ENCODE measurements at places on chromosomes 1 and 21.

DNA sequence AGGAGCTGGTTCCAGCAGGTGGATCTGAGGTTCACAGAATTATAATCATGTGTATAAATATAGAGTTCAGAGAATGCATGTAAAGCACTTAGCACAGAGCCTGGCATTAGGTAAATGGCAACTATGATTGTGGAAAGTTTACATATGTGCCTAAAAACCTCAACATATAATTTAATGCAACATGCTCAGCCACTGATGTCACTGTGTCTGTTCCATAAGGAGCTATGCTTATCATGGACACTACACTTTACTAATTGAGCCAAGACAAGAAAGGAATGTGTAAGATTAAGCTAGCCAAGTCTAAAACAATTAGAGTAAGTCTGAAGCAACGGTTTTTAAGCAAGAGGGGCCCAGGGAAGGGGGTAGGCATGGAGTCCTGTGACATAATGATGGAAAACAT is 61.5 kb downstream of the GNG12 start:
- DNase-seq, result no peak

DNA sequence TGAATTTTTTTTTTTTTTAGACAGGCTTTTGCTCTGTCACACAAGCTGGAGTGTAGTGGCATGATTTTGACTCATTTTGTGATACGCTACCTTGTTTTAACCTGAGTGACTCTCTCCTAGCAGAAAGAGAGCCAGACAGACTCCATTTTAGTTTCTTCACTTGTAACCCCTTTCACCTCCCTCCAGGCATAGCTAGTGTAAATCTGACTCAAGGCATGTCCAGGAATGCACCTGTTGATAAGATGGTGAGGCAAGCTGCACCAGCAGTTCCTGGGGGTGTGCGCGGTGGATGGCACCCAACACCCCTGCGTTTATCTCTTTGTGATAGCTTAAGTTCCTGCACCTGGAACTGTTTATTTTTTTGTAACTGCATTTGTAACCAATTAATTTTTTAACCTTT is 4.7 kb upstream of the PHACTR4 start:
- DNase-seq, result no peak

DNA sequence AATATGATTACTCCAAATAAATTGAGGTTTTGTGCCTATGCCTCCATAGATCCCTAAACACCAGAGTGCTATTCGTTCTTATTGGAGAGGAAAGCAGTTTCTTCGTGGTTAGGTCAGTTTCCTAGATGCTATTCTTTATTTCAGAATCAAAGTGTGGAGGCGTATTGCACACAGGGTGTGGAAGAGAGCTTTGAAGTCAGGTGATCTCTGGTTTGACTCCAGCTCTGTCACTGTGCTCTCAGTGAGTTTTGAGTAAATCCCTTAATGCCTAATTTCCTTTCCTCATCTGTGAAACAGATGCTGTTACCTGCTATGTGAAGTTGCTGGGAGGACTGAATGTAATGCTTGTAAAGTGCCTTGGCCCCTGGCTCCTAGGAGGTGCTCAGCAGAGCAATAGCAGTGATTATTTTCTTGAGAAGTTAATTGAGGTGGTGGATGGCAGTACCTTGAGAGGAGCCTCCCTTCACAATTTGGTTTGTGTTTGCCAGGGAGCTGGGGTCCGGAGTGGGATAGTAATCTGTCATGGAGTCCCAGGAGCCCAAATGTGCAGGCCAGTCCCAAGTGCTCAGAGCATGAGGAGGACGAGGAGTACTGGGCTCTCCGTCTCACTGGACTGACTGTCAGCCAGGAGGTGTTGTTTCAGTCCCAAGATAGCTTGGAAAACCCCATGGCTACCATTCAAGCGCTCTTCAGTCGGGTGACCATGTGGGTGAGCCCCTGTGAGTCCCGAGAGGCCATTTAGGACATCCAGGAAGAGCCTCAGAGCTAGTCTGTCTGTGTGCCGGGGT is 14.9 kb downstream of the NTPCR start:
- DNase-seq, result no peak

GRCh38 chr1:50917138-50918137 is 42.6 kb downstream of the FAF1 start:
- no peak for DNase-seq

DNA sequence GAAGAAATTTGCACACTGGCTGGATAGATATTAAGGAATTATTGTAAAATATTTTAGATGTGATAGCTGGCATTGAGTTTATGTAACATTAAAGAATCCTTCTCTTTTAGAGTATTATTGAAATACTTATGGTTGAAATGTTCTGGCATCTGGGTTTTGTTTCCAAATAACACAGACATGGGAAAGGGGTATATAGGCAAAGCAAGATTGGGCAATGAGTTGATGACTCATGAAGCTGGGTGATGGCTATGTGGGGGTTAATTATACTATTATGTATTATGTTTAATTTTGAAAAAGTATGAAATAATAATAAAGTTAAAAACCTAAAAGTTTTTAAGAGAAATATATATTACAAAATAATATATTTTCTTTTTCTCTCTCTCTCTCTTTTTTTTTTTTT is 12.5 kb upstream of the PTPN14 start:
- DNase-seq, result no peak

Measured in stimulated activated CD8-positive, alpha-beta memory T cell treated with anti-CD3 and anti-CD28 coated beads, Interleukin-2, amount 100 ng/mL, for 48 hours (primary cell).